ENCODE measurements at places on chromosomes 16 and 17. TPM values are rescaled to one million over a fixed set of nuclear protein-coding genes. Genes with fewer than 3 reads are reported as not detected.

Gene CDH1
- total RNA-seq, result 355 TPM

Gene FLII
- 301 TPM for total RNA-seq

Gene KRT9
- total RNA-seq, result 0.17 TPM

Gene TXNL4B
- 7.5 TPM for total RNA-seq

Gene SPNS3
- not detected for total RNA-seq

Gene ASGR2
- not detected for total RNA-seq

Gene P2RX5
- total RNA-seq, result 4.5 TPM

Gene NPIPA1
- 41.0 TPM for total RNA-seq

Gene RGS11
- total RNA-seq, result 0.49 TPM

Gene RBL2
- total RNA-seq, result 45.2 TPM

Gene SALL1
- not detected for total RNA-seq

Gene RNF135
- 13.3 TPM for total RNA-seq

Gene GDPD1
- total RNA-seq, result 1.9 TPM

Gene C1QTNF8
- total RNA-seq, result not detected

Gene CCR7
- total RNA-seq, result not detected

Gene C16orf54
- not detected for total RNA-seq

Gene PGAP6
- 31.3 TPM for total RNA-seq

Gene DNAI2
- not detected for total RNA-seq

Gene HAS3
- 133 TPM for total RNA-seq

Gene KRTAP4-9
- not detected for total RNA-seq

Gene RNFT1
- 19.7 TPM for total RNA-seq

Gene ASIC2
- total RNA-seq, result not detected

Gene CTRB2
- total RNA-seq, result not detected

Gene SMIM22
- total RNA-seq, result 1.0 TPM

Gene RAPGEFL1
- total RNA-seq, result 16.6 TPM
